CD14-positive monocyte (primary cell): ENCODE measurements at places on chromosomes 16 and 17.

- DNase-seq = no peak
Measured at GRCh38 chr17:51748749-51749604, 409.5 kb downstream of the CA10 start.

GRCh38 chr17:63649813-63650212, 27.6 kb downstream of the MAP3K3 start:
- peak; percentile 56 for DNase-seq

- DNase-seq = no peak
Measured at GRCh38 chr16:57145046-57146021, 40.5 kb downstream of the PSME3IP1 start.

DNA sequence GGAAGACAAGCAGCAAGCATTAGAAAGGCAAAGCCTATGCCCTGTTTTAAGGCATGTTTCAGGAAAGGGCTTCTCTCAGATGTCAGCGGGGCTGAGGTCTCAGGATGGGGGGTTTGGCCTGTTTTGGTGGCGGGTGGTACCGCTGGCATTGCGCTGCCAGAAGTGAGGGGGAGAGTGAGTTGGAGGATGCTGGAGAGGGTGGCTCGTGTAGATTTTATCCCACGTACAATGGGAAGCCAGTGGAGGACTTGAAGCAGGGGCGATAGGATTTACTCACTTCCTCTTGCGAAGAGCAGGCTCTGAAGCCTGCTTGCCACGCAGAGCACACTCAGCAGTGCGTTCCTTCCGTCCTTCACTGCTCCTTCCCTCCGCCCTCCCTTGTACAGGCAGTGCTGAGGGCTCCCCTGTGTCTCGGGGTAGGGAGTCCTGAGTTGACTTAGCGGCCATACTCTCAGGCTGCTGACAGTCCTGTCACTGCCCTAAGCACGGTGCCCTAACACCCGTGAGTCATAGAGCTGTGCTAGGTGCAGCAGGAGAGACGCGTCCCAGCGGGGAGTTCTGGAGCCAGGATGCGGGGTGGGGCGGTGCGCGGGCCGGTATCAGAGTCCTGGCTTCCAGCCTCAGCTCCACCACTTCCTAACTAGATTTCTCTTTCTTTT, 113.1 kb downstream of the SNX29 start:
- peak; percentile 34 for DNase-seq

DNA sequence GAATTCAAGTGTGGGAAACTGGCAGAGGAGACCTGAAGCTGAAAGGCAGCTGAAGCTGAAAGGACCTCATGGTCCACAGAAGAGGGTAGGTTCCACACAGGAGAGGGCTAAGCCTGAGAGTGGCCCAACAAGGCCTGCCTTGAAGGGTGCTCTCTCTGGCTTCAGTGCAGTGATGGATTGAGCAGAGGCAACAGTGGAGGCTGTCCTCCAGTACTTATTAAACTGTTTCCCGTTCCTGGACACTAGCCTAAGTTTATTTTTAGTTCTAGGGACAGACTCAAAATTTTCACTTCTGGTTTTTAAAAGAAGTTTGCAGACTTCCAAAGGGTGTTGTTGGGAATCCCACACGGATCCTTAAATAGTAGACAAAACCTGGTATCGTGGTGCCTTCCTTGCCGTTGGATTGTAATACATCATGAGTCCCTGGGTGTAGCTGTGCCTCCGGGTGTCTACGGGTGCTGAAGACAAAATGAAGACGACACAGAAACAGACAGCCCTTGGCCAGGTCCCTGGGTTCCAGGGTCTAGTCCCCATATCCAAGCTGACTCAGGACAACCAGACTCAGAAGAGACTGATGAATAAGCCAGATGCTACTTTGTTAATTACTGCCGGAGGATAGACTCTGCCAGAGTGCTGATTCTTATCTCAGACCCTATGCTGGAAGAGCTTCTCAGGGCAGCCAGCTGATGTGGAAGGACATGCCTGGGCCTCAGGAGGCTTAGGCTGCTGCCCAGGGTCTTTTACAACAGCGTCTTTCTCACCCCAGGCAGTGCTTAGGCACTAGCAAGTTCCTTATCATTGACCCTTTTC, 7.1 kb upstream of the CMTM4 start:
- DNase-seq = no peak

DNA sequence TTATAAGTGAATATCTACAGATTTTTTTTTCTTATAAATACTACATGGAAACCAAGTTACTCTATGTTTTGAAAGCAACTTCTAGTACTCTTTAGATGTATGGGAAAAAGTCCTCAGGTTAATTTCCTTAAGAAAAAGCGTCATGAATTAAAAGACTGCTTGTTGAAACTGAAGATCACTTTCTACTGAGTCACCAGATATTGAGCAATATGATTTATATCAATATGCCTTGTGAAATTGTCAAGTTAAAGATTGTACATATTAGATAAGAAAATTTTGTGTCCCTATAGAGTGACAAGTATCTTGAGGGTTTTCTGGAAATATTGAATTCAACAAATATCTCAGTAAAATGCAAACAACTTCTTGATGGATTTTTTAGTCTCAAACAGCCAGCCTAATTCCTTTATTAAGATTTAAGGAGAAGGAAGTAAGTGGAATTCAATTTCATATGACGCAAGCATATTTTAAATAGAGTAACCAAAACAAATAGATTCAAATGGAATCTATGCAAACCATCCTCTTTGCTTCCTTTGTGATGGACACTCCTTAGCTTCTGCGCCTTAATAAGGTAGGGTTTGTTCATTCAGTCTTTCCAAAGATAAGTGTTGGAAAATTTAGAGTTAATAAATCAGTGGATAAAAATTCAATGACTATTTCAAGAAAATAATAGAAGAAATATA, 16.6 kb downstream of the KRT12 start:
- no peak for DNase-seq

DNA sequence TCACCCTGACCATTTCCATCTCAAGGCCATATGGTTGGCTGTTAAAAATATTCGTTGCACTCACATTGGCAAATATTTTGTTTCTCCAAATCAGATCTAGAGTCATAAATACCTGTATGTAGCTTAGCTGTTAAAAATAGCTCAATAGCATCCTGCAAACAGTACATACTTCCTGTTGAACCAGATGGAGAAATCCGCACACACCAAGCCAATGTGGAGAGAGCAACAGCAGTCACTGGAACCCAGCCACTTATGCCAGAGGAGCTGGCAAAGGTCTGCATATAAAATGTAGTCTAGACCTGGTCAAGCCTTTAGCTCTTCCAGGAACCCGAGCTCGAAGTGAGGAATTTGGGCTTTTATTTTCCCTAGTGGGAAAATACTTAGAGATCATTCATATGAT, 146.4 kb upstream of the KCNJ16 start:
- no peak for DNase-seq

GRCh38 chr17:60230358-60230757, 80.6 kb downstream of the CA4 start:
- DNase-seq = no peak

DNA sequence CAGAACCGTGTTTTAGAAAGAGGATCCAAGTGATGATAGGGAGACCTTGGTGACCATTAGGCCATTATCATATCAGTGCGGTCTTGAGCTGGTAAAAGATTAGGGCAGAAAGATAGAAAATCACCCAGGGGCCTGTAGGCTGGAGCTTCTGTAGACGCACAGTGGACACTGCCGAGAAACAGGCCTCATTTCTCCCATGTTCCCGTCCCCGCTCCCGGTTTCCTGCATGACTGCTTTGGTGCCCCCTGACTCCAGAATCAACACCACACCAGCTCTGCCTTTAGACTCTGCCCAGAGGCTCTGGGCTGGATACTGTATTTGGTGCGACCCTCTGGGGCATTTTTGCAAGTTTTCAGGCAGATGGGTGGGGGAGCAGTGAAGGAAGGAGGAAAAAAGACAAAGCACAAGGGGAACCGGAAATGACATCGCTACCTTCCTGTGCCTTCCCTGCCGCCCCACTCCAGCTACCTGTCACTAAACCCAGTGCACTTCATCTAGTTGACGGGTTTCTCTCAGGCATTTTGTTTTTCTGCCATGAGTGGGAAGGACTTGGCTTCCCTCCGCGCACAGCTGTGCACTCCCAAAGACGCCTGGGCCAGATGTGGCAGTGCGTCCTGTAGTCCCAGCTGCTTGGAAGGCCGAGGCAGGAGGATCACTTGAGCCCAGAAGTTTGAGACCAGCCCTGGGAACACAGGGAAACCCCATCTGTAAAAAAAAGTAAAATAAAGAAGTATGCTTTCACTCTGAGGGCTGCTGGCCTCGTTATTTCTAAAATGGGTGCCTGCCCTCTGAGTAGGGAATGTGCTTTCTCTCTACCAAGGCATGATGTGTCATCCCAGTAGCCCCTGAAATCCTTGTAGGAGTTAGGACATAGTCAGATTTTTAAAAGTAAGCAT, 214.1 kb downstream of the RPTOR start:
- DNase-seq = no peak

- no peak for DNase-seq
Measured at GRCh38 chr16:2833776-2834175, 3.7 kb downstream of the ZG16B start.

DNA sequence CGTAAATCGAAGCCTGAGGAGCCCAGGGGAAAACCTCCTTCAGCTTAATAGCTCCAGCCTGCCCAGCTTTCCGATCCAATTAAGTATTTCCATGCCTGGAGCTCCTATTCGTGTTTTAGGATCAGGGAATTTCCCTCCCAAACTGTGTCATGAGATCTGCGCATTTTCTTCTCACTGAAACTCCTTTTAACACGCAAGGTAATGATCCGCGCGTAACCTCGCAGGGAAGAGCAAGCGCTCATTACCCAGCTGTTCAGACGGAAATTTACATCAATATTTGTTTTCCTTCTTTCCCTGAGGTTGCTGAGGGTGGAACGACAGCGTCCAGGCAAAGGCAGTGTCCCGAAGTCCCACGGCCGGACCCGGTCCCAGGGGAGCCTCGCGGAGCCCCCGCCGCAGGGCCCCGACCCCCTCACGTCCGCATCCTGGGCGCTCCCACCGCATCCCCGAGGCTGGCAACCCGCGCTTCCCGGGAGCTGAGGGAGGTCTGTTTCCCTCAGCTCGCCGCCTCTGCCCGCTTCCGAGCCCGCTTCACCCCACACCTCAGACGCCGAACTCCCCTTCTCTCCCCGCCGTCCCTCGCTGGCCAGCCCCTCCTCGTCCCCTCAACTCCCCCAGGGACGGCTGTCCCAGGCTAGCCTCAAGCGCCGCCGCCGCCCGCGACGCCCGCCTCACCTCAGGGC, 415 bp downstream of the ABCA5 start:
- DNase-seq = peak; percentile 63

DNA sequence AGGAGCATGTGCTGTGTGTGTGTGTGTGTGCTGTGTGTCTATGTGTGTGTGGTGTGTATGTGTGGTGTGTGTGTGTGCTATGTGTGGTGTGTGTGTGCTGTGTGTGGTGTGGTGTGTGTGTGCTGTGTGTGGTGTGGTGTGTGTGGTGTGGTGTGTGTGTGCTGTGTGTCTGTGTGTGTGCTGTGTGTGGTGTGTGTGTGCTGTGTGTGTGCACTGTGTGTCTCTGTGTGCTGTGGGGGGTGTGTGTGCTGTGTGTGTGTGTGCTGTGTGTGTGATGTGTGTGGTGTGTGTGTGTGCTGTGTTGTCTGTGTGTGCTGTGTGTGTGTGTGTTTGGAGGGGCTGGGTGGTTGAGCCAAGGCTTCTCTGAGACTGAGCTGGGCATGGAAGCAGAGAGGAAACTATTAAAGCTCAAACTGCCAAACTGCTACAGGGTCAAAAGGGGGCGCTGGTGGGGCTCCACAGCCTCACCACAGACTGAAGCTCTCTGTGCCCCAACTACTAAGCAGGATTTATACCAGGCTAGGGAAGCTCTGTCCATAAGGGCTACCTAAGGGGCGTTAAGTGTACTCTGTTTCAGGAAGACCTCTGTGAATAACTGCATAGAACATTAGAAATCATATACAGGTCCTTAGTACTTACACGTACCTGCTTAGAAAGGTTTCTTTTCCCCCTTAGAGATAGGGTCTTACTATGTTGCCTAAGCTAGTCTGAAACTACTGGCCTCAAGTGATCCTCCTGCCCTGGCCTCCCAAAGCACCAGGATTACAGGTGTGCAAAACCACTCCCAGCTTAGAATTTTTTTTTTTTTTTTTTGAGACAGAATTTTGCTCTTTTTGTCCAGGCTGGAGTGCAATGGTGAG, 27.8 kb upstream of the GHDC start:
- DNase-seq = peak; percentile 57

- no peak for DNase-seq
Measured at GRCh38 chr17:3739422-3740124, 15.9 kb downstream of the HASPIN start.

- no peak for DNase-seq
Measured at GRCh38 chr17:33501185-33501584, 208.1 kb upstream of the ASIC2 start.

DNA sequence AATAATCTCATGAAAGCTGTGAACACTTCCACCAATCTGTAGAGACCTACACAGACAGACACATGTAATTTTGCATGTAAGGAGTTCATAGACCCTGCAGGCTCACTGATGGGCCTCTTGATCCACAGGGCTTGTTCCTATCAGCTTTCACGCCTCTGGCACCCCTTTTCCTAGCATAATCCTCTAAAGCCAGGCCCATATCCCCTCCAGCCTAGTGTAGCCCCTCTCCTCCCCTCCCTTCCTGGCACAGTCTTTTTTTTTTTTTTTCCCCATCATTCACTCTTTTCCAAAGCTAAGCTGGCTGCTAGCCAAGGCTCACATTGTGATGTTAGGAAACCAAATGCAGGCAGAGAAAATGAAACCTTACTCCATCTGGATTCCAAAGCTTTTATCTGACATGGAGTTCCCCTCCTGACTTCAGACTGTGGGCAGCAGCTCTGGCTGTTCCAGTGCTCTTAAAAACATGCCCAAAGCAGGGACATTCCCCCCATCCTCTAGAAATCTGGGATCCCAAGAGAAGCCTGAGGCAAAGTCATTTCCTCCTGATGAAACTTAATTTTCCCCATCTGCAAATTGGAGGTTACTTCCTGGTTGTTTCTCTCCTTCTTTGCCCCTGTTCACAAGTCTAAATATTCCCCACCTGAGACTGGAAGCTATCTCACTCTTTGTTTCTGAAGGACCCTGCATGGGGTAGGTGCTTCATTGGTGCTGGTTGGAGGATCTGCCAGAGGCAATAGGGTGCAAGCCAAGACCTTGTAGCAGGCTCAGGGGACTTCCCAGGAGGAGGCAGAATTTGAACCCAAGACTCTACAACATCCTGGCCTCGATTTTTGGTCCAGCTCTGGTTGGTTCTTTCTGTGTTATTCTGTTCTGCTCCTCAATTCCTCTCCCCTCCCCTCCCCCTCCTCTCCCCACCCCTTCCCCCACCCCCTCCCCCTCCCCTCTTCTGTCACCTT, 9.9 kb upstream of the CCL5 start:
- peak; percentile 14 for DNase-seq

DNA sequence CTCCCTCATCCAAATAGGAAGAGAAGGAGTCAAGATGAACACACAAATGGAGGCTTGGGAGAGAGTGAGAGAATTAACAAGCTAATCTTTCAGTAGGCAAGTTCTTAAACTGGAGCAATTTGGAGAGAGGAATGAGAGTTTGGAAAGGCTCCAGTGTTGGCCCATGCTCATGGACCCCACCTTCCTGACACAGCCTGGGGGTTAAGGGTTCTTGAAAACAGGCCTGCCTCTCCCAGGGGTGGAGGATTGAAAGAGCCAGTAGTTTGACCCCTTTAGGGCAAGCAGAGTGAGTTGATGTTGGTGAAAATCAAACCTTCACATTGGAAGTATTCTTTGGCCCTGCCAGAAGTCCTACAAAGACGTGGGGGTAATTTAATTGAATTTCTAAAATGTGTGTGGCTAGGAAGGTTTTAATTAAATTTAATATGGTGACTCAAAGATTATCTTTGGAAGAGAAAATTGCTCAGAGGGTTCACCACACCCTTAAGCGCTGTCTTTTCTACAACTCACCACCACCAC, 5.8 kb downstream of the HOXB3 start:
- no peak for DNase-seq
